ENCODE measurements at places on chromosomes 4 and X.

DNA sequence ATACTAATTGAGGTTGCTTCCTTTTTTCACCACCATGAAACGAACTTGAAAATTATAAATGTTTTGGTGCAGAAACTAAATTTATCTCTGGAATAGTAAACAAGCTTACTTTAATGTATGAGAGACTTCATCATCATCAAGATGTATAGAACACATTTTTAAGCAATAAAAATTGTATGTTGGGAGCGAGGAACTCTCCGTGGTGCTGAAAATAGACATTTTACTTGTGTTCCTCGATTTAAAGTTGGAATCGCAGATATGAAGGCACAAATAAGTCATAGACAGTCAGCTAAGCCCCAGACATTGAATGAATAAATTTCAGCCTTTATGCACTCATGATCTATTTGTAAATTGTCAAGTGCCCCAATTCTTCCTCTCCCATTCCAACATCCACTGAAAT, 310.7 kb downstream of the STK32B start:
- DNase-seq = no peak

- DNase-seq = no peak
These were observed 6.7 kb upstream of the WAS start for GRCh38 chrX:48676893-48677270.

DNA sequence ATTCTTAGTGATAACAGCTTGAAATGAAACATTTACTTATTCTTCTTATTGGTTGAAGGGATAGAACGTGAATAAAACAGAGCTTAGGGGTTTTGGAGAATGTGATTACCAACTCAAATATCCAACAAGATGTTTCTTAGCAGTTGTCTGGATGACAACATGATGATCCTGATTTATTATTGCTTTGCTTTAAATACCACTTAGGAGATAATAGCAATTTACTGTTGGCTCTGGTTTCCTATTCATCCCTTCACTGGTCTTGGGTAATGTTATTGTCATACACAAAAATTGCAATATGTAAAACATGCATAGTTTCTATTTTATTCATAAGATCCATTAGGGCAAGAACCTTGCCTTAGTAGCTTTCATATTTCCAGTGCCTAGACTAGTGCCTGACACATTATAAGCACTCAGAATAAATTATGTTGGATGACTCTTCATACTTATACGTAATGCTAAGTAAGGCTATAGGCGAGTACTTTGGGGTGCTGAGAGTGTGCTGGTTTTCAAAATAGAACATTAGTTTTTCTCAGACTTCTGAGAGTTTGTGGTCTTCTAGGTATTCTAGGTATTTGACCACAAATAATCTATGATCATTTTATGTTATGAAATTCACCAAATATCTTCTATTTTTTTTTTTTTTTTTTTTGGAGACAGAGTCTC, 58.6 kb upstream of the PGRMC2 start:
- no peak for DNase-seq

- no peak for DNase-seq
These were observed 27.2 kb upstream of the IRS4 start for GRCh38 chrX:108763559-108763958.

GRCh38 chr4:8209181-8209874, 10.2 kb downstream of the SH3TC1 start:
- no peak for DNase-seq

GRCh38 chr4:157994863-157995262, 178.0 kb downstream of the GASK1B start:
- no peak for DNase-seq

GRCh38 chrX:41946235-41946634, 22.9 kb upstream of the CASK start:
- DNase-seq = no peak

- no peak for DNase-seq
These were observed 80.5 kb downstream of the TBC1D9 start for GRCh38 chr4:140675599-140676231.

GRCh38 chrX:69185886-69186285, 20.6 kb upstream of the PJA1 start:
- DNase-seq = no peak
